ENCODE measurements at places on chromosomes 3 and 15.

- DNase-seq, result no peak
Observed at GRCh38 chr3:57179580-57180410, 14.6 kb upstream of the IL17RD start.

- no peak for DNase-seq
Observed at GRCh38 chr3:111998636-111999483, at the start of gene TAGLN3. Gene TAGLN3 (plus strand): TSS chr3:111998922. CDS start chr3:111999423, 501 bp downstream.

DNA sequence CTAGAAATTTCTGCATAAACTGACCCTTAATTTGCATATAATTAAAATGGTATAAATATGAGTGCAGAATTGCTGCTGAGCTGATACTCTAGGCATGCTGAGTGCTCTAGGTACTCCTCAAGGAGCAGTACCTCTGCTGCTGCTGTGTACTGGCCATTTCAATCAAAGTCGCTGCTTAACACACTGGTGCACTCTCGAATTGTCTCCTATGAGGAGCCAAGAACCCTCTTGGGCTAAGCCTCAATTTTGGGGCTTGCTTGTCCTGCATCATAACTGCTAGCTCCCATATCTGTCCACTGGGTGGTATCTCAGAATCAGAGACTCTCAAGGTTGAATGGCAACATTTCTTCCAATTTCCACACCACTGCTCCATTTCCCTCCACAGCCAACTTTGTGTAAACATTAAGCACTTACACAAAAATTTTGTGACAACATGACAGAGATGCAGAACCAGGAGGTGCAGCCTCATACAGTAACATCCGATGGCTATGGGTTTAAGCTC is 82.5 kb downstream of the XXYLT1 start:
- no peak for DNase-seq

DNA sequence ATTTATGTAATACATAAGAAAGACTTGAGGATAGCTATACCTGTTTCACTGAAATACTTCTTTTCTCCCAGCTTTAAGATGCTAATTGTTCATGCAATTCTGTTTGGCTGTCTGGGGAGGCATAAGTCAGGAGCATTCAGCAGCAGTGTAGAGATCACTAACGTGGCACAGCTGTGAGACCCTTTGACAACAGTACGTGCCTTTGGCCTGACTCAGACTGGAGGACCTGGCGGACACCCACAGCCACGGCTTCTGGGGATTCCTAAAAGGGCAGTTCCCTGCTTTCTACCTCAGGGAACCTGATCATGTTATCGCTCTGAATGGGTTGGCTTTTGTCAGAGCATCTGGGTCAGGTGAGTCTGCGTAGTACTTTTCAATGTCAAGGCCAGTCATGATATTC is 295.0 kb upstream of the ICE2 start:
- DNase-seq, result no peak

DNA sequence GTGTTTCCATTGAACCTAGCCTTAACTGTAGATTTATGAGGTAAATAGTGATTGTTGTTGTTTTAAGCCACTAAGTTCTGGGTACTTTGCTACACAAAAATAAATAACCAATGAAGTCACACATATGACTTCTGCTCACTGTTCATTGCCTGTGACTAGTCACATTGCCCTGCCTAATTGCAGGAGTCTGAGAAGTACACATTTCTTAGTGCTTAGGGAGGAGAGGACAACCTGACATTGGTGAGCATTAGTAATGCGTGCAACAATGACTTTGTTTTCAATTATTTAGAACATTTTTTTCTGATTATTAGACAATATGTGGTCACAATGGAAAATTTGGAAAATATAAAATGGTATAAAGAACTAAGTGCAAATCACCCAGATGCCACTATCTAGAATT is 133.2 kb upstream of the DAZL start:
- no peak for DNase-seq

- DNase-seq, result no peak
Observed at GRCh38 chr3:192914848-192915247, 2.8 kb downstream of the MB21D2 start.

- no peak for DNase-seq
Observed at GRCh38 chr15:74977599-74977998, 17.8 kb upstream of the SCAMP5 start.

DNA sequence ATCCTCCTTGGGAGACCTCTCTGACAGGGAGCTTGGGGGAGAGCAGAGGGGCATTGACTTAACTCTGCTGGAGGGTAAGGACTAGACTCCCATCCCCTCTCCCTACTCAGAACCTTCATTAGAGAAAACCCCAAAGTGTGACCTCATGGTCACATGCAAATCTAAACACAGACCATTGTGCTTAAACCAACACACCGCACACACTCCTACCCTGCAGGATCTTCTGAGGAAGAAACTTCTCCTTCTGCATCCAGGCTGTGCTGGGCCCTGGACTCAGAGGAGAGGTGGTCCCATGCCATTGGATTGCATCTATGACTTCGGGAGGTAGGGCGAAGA is 805 bp upstream of the PARP16 start:
- DNase-seq, result no peak

DNA sequence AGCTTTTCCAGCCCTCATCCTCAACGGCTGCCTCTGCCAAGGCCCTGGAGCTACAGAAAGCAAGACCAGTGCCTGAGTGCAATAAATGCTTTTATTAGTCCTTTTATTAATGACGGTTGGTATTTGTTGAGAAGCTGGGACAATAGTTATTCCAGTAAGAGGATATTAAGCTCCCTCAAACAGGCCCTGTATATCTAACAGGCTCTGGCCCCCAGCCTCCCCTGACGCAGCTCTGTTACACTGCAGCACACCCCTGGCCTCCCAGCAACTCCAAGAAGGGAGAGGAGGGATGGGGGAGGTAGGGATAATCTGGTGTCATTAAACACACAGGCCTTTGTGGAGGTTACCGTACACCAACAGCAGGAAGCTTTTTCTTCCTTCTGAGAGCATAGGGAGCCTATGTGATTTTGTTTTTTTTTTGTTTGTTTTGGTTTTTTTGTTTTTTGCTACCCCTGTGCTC is 30.8 kb upstream of the MAGEF1 start:
- no peak for DNase-seq

DNA sequence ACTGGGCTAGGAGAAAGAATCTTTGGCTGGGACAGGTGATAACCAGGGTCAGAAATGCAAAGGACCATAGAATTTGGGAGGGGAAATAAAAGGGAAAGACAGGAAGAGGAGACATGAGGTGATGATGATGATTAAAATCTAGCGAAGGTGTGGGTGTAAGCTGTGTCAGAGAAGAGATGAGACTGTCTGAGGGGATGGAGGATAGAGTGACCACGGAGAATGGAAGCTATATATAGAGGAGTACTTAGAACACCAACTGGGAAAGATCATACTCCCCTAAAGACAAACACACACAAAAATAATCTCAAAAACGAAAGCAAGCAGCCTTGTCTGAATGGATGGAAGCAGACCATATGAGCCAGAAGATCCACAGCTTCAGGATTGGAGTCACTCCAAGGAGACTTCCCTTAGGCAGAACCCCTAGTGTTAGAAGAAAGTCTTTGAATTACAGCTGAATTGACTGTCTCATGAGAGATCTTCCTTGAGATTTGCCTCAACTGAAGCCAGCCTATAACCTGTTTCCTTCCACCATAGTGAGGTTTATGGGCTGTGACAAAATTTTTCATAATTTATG is 115.2 kb upstream of the DAZL start:
- no peak for DNase-seq

DNA sequence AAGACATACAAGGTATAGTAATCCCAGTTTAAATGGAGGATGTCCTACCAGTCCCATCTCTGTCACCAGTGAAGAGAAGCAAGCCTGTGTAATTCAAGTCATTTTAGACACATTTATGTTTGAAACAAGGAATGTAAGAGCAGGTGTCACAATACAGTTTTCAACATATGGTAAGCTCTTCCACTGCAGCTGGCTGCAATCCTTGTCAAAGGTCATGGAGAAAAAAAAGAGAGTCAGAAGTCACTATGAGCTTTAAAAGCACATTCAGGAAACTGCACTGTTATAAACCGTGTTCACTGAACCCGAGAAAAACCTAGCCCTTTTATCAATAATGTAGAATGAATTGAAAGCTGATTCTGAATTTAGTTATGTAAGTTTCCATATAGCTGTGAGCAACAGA is 206.4 kb downstream of the NAALADL2 start:
- DNase-seq, result no peak

- DNase-seq, result no peak
Observed at GRCh38 chr3:11084677-11085076, 69.6 kb upstream of the HRH1 start.

DNA sequence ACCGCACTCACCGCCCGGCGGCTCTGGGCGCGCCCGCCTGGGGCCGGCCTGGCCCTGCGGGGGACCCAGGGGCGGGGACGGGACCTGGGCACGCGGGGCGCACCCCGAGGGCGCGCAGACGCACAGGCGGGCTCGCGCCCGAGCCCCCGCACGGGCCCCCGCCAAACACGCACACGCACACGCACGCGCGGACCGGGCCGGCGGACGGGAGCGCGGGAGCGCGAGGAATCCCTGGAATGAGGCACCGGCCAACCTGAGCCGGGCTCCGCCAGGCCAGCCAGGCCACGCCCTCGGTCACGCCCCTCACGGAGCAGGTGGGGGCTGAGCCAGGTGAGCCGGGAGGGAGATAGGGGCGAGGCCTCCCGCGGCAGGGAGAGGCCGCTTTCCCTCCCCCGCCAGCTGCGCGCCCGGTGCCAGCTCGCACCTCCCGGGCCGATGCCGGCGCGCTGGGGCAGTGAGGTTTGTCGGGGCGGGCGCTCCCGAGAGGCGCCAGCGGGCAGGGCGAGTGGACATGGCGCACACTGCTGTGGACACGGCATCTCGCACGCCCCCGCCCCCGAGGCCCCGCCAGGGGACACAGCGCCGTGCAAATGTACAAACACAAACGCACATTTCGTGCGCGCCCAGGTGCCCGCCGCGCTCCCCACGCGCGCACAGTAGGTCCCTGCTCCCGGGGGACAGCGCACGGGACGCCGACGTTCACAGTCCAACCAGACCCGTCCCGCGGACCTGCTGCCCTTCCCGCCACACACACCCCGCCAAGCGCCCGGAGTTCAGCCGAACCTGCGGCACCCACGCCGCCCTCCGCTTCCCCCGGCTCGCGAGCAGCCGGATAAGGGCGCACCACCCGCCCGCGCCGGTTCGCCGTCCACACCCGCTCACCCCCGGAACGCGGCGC is 75.9 kb upstream of the VGLL4 start:
- peak; percentile 42 for DNase-seq

DNA sequence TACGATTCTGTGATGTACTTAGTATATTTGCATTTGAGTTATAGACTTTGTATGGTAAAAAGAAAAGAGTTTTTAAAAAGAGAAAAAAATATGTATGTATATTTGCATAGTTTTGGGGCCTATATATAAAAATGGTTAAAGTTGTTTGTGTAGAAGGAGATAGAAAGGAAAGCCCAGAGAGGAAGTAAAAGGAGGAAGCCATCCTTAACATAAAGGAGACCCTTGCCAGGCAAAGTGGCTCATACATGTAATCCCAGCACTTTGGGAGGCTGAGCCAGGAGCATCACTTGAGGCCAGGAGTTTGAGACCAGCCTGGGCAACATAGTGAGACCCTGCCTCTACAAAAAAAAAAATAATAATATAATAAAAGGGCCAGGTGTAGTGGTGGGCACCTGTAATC is 8.4 kb downstream of the SNAP23 start:
- no peak for DNase-seq

- DNase-seq, result no peak
Observed at GRCh38 chr3:5201536-5201935, 14.0 kb downstream of the EDEM1 start.

DNA sequence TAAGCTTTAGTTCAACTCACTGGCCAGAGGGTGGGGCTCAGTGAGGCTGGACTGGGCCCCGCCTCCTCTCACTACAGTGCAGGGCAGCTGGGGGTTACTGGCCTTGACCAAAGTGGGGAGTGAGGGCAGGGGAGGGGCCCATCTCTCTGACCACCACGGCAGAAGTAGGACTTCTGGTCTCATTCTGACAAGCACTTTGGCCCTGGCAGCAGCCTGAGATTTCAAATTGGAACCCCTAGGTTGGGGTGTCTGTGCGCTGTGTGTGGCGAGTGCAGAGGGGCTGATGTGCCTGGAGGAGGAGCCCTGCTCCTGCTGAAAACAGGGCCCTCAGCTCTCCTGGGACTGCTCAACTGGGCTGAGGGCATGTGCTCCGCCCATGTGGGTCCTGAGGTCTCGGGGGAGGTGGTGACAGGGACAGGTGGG is 60.3 kb upstream of the RPL32 start:
- DNase-seq, result no peak

- DNase-seq, result no peak
Observed at GRCh38 chr3:61855211-61855610, 293.8 kb downstream of the PTPRG start.

GRCh38 chr3:98592345-98592935 is 971 bp downstream of the CPOX start:
- no peak for DNase-seq

- no peak for DNase-seq
Observed at GRCh38 chr15:40038275-40038637, 725 bp downstream of the SRP14 start.

DNA sequence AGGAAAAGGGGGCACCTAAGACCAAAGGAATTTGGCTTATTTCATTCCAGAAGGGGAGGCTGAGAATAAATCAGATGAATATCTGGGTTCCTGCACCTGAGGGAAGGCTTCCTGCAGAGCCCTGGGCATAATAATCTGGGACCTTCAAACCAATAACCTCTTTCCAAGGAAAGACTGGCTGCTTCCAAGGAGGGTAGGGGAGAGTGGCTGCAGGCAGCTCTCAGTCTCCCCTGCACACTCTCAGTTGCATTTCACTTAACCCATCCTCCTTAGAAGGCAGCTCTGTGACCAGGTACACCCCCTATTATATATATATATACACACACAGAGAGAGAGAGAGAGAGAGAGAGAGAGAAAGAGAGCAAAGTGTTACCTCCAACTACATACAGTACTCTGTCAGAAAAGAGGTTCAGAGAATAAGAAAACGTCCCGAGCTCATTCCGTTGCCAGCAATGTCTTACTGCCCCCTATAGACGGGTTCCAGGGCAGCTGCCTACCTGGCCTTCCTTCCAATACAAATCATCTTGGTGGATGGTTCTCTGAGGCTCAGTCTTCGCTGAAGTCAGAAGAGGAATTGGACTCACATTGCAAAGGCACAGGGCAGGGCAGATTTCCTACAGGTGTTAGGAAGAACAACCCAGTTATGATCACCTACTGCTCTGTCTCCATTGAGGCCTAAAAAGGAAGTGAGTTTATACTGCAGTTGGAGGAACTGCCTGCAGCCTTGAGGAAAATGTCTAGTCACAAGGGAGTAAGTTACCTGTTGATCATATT is 26.1 kb downstream of the CAPN3 start:
- no peak for DNase-seq

DNA sequence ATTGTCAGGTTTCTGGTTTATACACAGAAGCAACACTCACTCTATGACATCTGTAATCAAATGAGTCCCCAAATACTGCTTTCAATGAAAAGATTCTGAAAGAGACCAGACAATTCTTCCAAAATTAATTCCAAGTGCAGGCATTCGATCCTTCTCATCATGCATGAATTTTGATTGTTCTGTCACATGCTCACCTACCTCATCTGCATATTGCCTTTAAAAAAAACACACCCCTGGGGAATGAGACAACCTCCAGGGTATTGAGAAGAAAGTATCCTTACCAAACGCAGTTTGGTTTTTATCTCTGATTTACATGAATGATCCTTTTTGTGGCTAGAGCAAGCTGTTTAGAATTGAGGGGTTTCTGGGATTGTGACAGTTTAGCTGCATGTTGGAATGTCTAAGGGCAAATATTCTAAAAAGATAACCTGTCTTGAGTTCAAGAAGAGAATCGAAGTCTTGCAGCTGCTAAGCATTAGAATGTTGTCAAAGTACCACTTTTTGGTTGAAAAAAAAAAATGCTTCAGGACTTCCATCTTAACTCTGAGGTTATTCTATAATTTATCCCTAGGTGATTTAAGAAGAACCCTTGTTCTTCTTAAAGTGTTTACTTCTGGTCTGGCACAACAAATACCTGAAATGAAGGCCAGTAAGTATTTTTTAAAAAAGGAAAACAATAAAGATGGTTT is 653.1 kb downstream of the RBMS3 start:
- no peak for DNase-seq
